T-helper 17 cell (primary cell): ENCODE measurements at places on chromosomes 4 and X.
A peak's percentile ranks its signal among the peaks of the same experiment; 100 is the strongest.

DNA sequence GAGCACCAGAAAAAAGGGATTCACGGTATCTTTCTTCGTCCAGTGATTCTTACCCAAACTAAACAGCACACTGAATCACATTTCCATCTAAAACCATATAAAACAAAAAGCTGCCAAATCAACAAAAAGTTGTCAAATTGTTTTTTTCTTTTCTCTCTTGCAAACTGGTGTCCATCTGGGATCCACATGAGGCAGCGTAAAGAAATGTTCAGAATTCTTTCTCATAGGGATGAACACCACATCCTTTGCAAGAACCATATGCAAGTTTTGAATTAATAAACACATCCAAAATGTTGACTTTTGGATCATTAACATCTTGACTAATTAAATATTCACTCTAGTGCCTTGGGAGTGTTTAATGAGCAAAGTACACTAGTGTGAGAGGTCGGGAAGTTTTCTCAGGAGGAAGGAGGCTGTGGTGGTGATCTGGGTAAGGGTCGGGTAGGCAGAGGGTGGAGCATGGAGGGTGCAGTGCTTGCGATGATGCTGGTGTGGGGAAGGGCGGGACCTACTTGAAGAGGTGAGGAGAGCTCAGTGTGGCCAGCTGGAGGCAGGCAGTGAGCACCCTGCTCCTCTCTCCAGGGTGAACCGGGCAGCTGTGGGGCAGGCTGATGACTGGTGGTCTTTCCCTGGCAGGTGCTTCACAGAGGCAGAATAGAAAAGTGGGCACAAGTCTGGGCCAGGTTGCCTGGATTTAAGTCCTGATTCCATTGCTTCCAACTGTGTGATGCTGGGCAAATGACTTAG lies 72.8 kb downstream of the NSUN7 start:
- DNase-seq: no peak

DNA sequence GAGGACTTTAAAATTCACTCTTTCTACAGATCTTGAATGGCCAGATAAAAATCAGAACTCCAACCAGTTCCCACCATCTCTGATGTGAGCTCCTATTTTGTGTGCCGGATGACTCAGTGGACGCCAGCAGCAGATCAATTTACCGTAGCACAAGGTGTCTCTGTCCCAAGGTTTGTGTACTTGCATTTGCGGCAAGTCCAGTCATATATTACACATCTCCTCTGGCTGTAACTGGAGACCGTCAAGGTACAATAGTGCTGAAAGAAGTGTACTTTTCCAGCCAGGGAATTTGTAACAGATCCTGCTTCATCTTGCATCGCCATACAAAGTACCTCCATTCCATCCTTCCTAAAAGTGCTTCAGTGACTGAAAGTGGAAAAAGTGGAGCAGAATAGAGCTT lies 108.2 kb upstream of the SORBS2 start:
- DNase-seq: no peak

GRCh38 chrX:153777261-153778090 lies 3.4 kb upstream of the SRPK3 start:
- no peak for DNase-seq

DNA sequence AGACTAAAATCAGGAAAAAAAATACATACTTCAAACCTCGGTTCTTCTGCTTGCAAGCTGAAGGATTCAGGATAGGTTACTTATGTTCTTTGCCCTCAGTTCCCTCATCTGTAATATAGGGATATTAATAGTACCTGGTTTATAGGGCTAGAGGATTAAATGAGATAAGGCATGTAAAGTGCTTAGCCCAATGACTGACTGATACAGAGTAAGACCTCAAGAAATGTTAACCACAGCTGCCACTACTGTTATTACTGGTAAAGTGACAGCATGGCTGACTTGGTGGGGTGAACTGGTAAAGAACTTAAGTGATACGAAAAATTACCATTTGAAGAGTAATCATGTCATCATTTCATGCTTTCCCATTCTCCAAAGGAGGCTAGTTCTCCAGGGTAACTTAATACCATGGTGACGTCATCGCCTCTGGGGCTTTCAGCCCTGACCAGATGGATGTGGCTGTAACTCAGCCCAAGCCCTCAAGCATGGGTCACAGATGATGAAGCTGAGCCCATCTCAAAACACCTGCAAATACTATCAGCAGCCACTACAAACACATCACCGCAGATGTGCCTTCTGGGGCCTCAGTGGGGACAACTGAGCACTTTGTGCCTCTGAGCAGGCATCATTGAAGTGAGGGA lies 44.5 kb upstream of the SCML1 start:
- no peak for DNase-seq

DNA sequence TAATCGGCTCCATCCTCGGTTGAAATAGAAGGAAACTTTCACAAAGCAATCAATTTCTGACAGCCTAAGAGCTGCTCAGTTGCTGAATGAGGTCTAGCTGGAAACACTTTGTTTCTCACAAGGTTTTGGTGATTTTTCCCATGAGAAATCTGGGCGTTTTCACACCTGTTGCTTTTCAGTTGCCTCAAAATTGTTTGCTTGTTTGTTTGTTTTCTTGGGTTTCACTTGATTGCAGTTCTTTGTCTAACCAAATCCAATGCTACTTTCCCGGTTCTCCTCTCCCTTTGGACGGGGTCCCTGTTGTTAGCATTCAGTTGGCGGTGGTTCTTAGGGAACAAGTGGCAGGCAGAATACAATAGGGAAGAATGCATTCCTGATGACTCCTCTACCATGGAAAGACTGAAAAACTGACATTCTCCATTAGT lies 135.5 kb downstream of the PALLD start:
- DNase-seq: no peak

DNA sequence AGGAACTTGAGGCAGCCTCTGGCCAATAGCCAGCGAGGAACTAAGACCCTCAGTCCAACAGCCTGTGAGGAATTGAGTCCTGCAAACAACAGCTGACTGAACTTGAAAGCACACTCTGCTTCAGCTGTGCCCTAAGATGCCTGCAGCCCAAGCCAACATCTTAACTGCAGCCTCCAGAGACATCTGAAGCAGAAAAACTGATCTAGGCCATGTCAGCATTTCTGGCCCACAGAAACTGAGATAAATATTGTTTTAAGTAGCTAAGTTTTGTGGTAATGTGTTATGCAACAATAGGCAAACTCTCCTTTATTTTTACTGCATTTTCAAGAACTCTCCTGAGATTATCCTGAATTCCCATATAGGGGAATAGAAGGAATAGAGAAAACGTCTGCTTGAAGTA lies 24.4 kb upstream of the PIGA start:
- no peak for DNase-seq

GRCh38 chrX:20715176-20715575 lies 448.5 kb upstream of the RPS6KA3 start:
- DNase-seq: no peak

GRCh38 chr4:74583757-74584156 lies 138.8 kb downstream of the AREG start:
- no peak for DNase-seq

- DNase-seq: no peak
Observed at GRCh38 chrX:7889135-7889534, 38.1 kb downstream of the PNPLA4 start.

- DNase-seq: peak; percentile 17
Observed at GRCh38 chrX:151393514-151393913, 3.5 kb upstream of the VMA21 start.

- no peak for DNase-seq
Observed at GRCh38 chr4:77093401-77093800, 17.6 kb upstream of the CCNI start.

GRCh38 chr4:7364979-7365378 lies 69.8 kb downstream of the PSAPL1 start:
- no peak for DNase-seq

GRCh38 chr4:31735004-31735403 lies 1014.8 kb downstream of the PCDH7 start:
- no peak for DNase-seq

GRCh38 chr4:59380841-59381366 lies 1819.2 kb upstream of the ADGRL3 start:
- DNase-seq: no peak

- DNase-seq: no peak
Observed at GRCh38 chr4:8599657-8600056, 7.1 kb downstream of the CPZ start.

- DNase-seq: no peak
Observed at GRCh38 chrX:7330556-7330955, 182.6 kb upstream of the PUDP start.

GRCh38 chr4:152594978-152595925 lies 59.4 kb upstream of the FBXW7 start:
- DNase-seq: no peak

- no peak for DNase-seq
Observed at GRCh38 chr4:100009490-100009889, 59.4 kb upstream of the H2AZ1 start.

DNA sequence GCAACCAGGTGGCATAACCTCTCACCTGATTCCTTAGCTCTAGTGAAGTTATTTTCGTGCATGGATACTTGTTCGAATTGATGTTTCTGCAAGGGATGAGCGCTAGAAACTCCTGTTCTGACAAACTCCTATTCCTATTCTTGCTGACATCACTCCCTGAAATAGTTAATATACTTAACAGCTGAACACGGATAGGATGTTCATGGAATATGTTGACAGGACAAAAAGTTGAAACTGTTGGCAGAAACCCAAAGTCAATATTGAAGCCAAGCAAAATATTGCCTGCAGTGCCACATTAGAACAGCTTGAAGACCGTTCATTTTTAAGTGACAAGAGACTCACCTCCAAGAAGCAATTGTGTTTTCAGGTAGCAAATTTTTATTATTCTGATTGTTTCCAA lies at the start of gene KLKB1:
Gene KLKB1 (plus strand): TSS at position 287 of the 400 bp plus-strand sequence. CDS start 689 bp downstream, outside the sequence.
- no peak for DNase-seq

DNA sequence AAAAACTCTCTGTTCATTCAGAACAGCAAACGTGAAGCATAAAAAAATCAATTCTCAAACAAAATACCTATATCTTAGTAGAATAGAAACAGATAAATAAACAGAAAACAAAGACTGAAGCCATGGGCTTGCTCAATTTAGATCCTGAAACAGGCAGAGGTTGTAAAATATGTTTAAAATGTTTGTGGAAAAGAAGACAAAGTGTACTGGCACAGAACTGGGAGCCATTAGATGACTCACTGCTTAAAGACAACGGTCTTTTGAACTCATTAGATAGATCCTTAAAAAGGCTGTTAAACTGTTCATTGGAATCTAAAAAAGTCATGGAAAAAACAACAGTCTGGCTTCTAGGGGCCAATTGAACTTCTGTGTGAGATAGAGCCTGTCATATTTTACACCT lies 247.0 kb upstream of the NDST4 start:
- no peak for DNase-seq

DNA sequence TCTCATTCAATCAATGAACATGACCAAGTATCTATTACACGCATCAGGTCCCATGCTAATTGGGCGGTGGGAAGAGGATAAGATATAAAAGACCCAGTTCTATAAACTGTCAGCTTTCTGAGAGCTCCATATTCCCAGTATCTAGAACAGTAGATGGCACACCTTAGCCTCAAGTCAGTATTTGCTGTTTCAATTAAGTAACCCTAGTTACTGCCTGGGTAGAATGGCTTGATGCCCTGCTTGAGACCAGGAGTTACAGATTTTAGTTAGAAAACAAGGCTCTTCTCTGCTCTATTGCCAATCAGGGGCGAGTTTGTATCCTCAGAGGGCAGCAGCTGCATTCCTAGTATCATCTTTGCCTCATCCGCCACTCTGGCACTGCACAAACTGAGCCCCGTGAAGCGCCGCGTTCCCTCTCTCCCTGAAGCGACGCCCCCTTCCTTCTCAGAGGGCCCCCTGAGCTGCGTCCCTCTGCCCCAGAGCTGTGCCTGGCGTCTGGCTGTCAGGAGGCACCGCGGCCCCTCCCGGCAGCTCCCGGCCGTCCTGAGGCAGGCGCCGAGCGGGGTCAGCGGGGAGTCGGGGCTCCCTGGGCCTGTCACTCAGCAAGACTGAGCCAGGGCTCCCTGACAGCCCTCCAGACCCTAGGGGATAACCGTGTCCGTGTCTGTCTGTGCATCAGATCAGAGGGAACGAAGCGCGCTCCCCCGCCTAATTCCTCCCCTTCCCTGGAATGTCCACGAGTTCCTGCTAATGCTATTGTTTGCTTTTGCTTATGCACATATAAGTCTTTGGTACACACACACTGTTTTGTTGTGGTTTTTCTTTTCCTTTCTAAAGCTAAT lies 212.4 kb upstream of the TTC29 start:
- DNase-seq: no peak

- DNase-seq: peak; percentile 38
Observed at GRCh38 chr4:146243141-146243882, 29.0 kb downstream of the REELD1 start.

- DNase-seq: no peak
Observed at GRCh38 chrX:62928906-62929305, 422.2 kb downstream of the SPIN4 start.

GRCh38 chrX:135009838-135010237 lies 12.5 kb downstream of the RTL8B start:
- DNase-seq: no peak

DNA sequence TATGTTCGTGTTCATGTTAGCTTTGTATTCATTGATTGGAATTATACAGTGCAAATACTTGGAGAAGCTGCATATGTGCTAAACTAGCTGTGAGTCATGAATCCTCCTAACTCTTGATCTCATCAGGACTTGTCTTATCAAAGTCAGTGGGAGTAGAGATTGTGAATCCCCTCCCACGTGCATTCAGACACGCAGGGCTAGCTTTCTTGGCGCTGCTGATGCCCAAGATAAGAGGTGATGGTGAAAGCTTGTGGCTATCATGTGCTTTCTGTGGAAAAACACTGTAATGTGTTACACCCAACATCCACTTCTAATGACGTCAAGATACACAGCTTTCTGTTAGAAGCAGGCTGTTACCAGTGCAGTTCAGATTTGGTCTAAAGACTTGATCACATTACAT lies 348.7 kb upstream of the HAND2 start:
- DNase-seq: no peak

- no peak for DNase-seq
Observed at GRCh38 chr4:76748649-76749048, 149.3 kb downstream of the SOWAHB start.

DNA sequence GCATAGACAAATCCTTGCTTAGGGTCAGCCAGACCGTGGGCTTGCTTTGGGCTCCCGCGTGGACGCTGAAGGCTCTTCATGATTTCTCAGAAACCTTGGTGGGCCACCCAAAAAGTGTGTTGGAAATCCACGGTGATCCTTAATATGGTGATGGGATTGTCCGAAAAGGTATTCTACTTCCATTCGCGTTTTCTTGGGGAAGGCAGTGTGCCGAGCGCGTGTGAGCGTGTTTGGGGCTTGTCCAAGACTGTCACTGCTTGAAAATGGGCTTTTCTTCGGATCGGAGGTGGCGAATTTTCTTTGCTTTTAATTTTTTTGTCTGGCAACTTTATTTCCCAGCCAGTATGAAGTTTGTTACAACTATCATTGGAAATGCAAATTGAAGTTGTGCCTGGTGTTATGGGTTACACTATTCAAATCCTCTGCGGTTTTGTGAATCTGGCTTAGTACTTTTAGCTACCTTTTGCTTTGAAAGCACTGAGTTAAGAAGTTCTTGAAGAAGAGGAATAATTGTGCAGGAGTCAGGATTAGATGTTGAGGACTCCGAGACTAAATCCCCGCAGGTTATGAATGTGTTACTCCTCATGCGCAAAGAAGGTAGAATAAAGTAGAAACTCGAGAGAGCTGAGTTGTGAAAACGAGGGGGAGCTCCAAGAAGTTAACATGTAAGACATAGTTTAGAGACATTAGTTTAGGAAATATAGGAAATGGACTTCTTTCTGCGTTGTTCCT lies 3.2 kb downstream of the SPRY1 start:
- no peak for DNase-seq
